ENCODE measurements at places on chromosomes 4 and X.

DNA sequence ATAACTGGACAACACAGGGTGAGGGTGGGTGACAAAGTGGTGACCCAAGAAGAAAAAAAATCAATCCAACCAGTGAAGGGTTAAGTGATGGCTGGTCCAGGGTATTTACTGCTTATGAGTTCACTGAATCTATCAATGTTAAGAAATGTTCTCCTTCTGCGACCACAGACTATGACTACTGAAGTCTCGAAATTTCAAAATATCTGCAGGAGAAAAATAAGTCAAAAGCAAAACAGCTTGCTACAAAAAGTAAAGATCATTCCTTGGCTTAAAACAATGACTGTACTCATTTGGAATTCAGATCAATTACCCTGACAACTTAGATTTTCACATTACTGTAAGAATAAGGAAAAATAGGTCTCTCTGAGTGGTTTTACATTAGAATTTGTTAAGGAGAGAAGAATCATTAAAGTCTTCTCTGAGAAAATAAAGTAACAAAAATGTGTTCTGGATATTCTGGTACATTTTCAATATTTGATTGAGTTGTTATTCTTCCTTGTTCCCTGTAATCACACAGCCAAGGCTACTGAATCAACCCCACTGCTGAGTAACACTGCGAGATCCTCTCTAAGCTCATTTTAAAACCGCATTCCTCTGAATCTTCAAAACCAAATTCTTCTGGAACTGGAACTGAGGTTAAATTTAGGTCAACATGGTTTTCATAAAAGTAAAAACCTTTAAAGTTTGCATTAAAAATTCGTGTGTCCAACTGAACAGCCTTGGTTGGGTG lies 22.7 kb downstream of the SMPX start:
- no peak for DNase-seq

GRCh38 chr4:7252510-7253340 lies 60.4 kb downstream of the SORCS2 start:
- no peak for DNase-seq

DNA sequence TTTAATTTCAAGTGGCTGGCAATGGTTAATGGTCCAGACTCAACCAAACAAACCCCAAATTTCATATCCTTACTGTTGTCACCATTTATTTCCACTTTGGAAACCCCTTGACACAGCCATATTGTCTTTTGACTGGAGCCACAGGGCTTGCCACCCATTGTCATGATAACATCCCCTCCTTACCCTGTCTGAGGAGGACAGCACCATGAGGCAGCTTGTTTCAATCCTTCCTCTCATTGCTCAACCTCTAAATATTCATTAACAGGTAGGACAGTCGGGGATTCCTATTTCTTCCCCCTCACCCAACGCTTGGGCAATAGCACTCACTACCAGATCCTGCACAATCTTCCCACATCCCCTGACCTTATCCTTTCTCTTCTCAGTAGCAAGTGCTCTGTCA lies 92.1 kb downstream of the CEP135 start:
- DNase-seq = no peak

- no peak for DNase-seq
These were observed 27.2 kb upstream of the GPRIN3 start for GRCh38 chr4:89334830-89335229.

GRCh38 chr4:99202536-99202935 lies 16.5 kb downstream of the ADH6 start:
- no peak for DNase-seq

- no peak for DNase-seq
These were observed 324.1 kb downstream of the TLL1 start for GRCh38 chr4:166197166-166197565.

- no peak for DNase-seq
These were observed 254.6 kb upstream of the GK2 start for GRCh38 chr4:79662651-79663050.

GRCh38 chr4:42306221-42307109 lies 90.8 kb upstream of the SHISA3 start:
- no peak for DNase-seq

- no peak for DNase-seq
These were observed 704.8 kb downstream of the ARAP2 start for GRCh38 chr4:35539404-35540055.

- no peak for DNase-seq
These were observed 1037.2 kb downstream of the PCDH18 start for GRCh38 chr4:136495076-136495475.
